NT2/D1 (cell line): ENCODE measurements at places on chromosomes 16 and 17.

DNA sequence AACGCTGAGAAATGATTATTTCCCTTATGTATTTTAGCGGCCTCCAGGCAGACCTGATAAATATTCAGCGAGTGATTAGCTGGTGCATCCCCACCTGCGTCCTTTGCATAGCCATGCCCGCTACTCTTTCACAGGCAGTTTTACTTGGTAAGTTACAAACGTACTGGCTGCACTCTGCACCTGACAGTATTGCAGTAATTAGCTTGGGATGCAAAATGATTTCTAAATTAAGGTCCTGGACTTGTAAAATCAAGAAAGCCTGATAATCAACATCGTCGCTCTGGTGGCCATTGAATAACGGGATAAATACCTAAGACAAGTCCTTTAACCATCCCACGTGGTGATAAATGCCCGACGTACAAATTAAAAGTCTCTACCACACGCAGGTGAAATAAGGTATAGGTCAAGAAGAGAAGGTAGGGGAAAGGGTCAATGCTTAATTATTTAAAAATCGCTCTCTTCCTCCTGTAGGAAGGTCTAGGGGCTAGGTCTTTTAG, 998 bp upstream of the PRKCA start:
- no peak for DNase-seq

GRCh38 chr17:79809530-79810129, 12.8 kb upstream of the CBX8 start:
- no peak for DNase-seq

GRCh38 chr17:81487487-81488275, 24.9 kb downstream of the ACTG1 start:
- DNase-seq, result peak; percentile 39

DNA sequence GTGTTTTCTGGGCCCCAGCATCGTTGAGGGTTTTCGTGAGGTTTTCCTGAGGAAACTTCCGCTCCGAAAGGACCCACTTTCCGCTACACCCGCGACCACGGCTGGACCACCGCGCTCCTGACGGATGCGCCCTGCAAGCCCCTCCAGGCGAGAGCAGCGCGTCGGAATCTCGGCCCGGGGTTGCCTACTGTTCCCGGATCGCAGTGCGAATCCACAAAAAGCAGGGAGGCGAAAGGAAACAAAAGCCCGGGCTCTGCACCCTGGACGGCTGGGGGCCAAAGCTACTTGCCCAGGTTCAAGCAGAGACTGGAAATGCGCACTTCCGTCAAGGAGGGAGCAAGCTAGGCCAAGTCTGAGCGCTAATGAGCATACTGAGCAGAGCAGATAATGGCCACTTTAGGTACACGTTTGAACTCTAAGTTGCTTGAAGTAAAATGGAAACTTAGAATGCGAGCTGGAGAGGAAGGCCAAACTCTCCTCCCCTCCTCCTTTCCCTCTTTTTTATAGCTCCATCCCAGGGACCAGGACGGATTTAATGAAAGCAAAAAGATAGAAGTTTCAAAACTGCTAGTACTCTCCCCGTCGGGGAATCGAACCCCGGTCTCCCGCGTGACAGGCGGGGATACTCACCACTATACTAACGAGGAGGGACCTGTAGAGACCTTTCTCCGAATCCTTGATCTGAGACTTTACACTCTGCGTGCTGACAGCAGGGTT, 11.4 kb upstream of the AURKB start:
- no peak for DNase-seq

- DNase-seq, result no peak
Measured at GRCh38 chr16:31754998-31755615, 118.5 kb upstream of the ZNF267 start.

GRCh38 chr16:59021751-59022150, 287.6 kb upstream of the GOT2 start:
- DNase-seq, result no peak

DNA sequence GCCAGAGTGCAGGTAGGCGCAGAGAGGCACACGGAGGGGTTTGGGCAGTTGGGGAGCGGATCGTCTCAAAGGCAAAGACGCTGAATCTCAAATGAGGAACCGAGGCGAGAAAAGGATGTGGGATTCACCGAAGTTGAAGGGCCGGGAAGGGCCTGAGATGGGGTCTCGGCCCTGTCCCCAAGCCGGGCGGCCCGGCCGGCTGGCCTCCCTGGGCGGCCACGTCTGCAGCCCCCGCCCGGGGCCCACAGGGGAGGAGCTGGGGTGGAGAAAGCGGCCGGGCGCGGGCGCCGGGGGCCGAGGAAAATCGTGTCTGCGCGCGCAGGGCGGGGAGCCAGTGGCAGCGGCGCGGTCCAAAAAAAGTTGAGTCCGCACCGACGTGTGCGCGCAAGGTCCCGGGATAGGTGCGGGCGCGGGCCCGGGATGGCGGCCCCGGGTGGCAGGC, 458 bp downstream of the SLC12A4 start:
- no peak for DNase-seq

GRCh38 chr16:57628008-57628781, at the start of gene ADGRG1:
TSS of gene ADGRG1 (plus strand) at chr16:57628630. CDS start at chr16:57650288, 21,658 bp downstream.
- DNase-seq, result peak; percentile 54

GRCh38 chr16:20910781-20911321, 10.3 kb downstream of the LYRM1 start:
- no peak for DNase-seq

- no peak for DNase-seq
Measured at GRCh38 chr16:2852731-2853507, 5.1 kb downstream of the PRSS22 start.

DNA sequence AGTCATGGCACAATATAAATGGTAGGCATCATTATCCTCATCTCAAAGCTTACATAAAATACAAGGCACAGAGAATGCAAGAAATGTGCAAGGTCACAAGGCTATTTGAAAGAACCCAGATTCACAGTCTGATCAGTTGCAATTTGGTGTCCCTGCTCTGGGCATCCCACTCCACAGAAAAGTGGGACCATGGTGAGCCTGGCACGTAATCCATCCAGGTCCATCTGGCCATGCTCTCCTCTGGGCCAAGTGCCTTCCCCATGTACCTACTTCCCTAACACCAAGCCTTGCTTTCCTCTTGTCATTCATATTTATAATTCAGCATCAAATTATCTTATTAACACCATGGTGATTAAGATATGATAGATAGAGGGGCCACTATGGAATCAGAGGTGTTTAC, 390.0 kb downstream of the CDH11 start:
- DNase-seq, result no peak

GRCh38 chr17:82232322-82232820, 3.5 kb downstream of the SLC16A3 start:
- no peak for DNase-seq

DNA sequence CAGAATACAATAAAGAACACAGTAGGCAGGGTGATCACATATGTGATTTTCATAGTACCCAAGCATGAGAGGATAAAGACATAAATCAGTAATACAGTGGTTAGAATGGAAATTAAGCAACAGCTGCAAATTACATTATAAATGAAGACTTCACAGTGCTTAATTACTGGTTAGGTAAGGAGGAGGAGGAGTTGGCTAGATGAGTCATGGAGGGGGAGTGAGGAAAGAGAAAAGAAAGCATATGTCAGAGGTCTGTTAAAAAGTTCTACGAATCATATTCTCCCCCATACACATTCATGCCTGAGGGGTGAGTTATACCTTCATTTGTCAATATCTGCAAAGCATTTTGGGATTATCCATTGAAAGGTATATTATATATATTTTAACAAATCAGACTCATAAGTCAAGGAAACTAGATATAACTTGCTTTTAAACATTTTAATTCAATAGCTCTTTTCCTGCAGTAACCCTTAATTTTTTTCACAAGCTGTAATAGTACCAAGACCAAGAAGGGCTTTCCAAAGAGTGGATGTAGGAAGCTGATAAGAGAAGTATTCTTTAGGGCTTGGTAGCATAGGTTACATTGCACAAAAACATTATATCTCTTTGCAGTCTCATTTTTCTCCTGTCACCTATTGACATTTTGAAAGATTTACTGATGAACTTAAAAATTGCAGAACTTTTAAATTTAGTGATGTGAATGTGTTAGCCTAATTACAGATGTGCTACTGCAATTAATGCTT, 99.3 kb downstream of the STXBP4 start:
- DNase-seq, result no peak

GRCh38 chr16:21103941-21104860, 46.4 kb downstream of the DNAH3 start:
- no peak for DNase-seq

DNA sequence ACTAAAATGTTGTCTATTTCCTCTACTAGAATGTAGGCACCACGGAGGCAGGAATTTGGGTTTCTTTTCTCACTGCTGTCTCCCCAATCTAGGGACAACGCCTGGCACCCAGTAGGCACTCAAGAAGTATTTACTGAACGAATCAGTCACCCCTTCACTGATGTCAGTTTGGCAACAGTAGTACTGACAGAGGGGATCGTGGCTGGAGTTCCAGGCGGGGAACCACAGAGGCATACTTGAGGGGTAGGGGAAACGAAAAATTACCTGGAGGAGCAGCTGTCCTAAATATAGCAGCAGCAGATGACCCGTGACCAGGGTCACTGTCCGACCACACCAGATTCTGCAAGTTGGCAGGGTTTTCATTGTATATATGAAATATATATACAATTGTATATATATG, 33.3 kb downstream of the TRIM25 start:
- DNase-seq, result no peak

DNA sequence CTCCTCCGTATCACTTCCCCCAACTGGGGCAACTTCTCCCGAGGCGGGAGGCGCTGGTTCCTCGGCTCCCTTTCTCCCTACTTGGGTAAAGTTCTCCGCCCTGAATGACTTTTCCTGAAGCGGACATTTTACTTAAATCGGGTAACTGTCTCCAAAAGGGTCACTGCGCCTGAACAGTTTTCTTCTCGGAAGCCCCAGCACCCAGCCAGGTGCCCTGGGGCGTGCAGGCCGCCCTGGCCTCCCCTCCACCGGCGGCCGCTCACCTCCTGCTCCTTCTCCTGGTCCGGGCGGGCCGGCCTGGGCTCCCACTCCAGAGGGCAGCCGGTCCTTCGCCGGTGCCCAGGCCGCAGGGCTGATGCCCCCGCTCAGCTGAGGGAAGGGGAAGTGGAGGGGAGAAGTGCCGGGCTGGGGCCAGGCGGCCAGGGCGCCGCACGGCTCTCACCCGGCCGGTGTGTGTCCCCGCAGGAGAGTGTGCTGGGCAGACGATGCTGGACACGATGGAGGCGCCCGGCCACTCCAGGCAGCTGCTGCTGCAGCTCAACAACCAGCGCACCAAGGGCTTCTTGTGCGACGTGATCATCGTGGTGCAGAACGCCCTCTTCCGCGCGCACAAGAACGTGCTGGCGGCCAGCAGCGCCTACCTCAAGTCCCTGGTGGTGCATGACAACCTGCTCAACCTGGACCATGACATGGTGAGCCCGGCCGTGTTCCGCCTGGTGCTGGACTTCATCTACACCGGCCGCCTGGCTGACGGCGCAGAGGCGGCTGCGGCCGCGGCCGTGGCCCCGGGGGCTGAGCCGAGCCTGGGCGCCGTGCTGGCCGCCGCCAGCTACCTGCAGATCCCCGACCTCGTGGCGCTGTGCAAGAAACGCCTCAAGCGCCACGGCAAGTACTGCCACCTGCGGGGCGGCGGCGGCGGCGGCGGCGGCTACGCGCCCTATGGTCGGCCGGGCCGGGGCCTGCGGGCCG, 1.6 kb downstream of the HIC1 start:
- no peak for DNase-seq
